Stimulated activated CD4-positive, alpha-beta T cell treated with anti-CD3 and anti-CD28 coated beads, TNF-alpha, amount 100 ng/mL, for 48 hours (primary cell): ENCODE measurements at places on chromosomes 13 and 19.

DNA sequence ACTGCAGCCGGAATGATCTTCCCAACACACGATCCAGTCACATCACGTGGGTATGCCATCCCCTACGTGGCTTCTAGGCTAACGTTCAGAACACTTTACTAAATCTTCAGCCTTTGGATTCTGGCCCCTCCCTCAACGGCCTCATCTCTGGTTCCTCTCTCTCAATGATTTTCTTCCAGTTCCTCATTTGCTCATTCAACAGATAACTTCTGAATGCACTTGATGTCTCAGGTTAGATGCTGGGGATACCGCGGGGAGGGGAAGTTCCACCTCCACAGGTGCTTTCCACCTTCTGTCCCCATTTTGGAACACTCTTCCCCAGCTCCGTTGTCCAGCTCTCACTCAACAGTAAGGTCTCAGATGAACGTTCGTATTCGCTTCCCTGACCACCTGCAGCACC, 66.1 kb downstream of the ATP7B start:
- no peak for DNase-seq

GRCh38 chr19:10036601-10037071, 23.4 kb downstream of the RDH8 start:
- no peak for DNase-seq

- DNase-seq: no peak
Measured at GRCh38 chr19:28843761-28844492, 369.0 kb downstream of the UQCRFS1 start.

- DNase-seq: no peak
Measured at GRCh38 chr19:49507803-49508494, 4.5 kb upstream of the FCGRT start.

GRCh38 chr13:38686577-38687245, at the start of gene FREM2:
Gene FREM2 (plus strand): TSS chr13:38687077. CDS start chr13:38687345, 268 bp downstream.
- no peak for DNase-seq

GRCh38 chr19:7562646-7563393, 27.3 kb downstream of the PNPLA6 start:
- DNase-seq: no peak

DNA sequence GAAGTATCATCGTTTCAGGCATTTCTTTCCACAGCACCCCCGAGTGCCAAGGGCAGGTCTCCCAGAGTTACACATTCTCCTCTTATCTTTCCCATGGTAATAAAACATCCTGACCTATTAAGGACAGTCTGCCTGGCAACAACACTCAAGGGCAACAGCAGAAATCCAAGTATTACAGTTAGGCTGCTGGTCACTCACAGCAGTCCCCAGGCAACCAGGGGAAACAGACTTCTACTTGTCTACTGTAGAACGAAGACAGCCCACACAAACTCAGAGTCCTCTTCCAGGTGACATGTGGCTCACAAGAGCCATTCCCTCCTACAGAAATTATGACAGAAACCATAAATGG, 24.3 kb downstream of the RCBTB1 start:
- DNase-seq: no peak

- no peak for DNase-seq
Measured at GRCh38 chr19:38517321-38517720, 83.8 kb downstream of the RYR1 start.

- no peak for DNase-seq
Measured at GRCh38 chr13:28494778-28495537, at the start of gene FLT1. Gene FLT1 (minus strand): TSS chr13:28495128. CDS start chr13:28494843, 285 bp downstream.

- no peak for DNase-seq
Measured at GRCh38 chr19:30000862-30001261, 58.8 kb downstream of the URI1 start.

DNA sequence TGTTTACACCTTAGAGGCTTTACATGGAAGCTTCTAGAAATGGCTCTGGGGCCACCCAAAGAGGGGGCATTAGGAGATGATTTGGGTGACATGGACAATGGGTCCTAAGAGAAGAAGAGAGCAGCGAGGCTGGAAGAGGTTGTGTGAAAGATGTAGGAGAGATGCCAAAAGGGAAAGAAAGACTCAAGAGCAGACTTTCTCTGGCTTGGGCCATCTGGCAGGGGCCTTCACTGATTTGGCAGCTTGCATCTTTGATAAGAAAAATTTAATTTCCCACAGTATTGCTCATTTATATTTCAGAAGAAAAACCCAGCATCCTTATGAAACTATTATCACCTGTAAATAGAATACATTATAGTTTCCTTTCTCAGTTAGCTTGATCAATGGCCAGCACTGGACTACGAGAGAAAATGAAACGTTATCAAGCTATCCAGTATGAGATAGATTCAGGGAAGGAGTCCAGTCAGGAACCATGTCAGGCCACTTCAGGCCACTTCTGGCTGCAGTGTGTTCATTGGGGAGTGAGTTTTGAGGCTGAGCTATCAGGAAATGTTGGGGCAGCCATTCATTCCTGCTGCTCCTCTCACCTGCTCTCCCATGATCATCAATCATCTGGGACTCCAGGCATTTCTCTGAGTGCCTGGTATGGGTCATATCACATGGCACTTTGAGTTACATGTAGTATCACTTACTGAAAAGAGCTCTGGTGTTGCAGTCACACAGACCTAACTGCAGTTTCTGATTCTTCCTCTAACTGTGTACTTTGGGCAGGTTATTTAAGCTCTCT, 10.3 kb downstream of the SCEL start:
- DNase-seq: no peak

DNA sequence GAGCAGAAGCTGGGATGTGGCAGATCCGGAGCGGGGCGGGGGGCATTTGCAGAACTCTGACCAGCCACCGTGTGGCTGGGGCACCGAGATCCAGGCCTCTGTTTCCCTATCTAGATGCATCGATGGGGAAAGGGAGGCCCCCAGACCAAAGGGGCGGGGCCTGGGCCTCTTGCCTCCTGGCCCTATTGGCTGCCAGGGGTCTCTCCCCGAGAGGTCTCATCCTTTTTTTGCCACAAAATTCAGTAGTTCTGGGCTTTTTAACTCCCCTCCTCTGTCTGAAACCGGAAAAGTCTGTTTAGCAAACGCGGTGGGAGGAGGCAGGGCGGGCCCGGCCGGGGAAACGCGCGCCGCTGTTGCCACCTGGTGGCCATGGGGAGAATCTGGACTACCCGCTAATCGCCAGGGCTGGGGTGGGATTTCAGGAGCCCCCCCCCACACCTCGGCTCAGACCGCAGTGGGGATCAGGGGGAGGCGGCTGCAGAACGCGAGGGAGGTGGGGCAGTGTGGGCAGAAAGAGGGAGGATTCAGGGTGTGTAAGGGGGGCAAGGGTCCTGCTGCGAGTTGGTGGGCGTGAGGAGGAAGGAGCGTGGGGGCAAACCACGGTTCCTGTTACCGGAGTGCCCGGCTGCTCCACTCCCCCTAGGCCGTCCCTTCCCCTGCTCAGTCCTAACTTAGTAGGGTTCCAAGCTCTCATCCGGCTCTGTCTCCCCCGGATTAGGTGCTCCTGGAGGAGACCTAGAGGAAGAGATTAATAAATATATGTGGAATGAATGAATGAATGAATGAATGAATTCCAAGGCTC, 28.3 kb downstream of the IL12RB1 start:
- DNase-seq: peak; percentile 79

DNA sequence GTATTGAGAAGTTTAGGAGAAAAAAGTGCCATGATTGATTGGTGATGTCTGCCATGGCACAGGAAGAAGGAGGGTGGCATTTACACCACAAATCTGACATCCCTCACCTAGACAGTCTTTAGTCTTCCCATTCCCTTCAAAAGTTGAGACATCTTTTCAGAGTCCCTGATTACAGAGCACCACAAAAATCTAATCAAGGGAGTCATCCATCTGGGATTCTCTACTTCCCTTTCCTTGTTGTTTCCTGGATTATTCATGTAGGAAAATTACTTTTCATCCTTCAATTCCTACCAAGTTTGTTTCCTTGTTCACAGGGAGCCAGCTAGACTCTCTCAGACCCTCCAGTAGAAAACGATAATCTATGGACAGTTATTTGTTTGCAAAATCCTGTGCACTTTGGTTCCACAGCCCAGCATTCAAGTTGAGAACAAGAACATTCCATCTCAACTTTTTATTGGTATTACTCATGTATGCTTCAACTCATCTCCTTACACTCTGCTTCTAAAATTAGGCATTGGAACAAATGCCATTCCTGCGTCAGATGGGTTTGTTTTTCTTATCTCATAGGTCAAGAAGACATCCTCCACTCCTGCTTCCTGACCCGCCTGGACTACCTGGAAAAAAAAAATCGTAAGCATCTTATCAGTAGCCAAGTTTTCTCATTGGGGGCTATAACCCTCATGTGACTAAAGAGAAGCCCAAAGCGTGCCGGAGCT, 259.9 kb downstream of the FOXO1 start:
- DNase-seq: no peak

- DNase-seq: no peak
Measured at GRCh38 chr13:43293008-43293407, 269.6 kb downstream of the DNAJC15 start.

- peak; percentile 62 for DNase-seq
Measured at GRCh38 chr19:3047496-3048189, 14.7 kb downstream of the TLE5 start.

DNA sequence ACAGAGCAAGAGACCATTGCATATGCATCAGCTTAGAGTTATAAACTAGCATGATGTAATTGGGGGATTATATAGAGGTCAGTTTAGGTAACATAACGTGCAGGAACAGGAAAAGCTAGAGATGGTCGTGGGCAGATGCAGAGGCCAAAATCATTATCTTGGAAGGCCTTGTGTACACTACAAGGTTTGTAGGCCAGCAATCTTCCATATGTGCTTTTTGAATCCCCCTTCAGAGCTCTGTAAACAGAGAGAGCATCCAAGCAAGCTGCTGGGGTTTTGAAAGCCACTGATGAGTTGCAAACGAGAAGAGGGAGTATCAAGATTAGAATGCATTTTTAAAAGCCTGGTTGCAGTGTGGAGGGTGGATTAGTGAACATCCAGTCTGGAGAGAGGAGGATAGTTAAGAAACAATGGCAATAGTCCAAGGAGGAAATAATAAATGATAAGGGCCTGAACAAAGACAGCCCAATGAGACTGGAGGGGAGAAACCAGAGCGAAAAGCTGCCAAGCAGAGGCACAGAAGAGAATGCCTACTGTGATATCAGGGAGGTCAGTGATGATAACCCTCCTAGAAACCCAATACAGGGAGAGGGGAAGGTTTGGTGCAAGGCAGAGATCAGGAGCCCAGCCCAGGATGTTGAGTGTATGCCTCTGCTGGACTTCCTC, 109.6 kb downstream of the ZAR1L start:
- no peak for DNase-seq

- DNase-seq: no peak
Measured at GRCh38 chr19:23698711-23699520, 11.9 kb upstream of the ZNF675 start.

DNA sequence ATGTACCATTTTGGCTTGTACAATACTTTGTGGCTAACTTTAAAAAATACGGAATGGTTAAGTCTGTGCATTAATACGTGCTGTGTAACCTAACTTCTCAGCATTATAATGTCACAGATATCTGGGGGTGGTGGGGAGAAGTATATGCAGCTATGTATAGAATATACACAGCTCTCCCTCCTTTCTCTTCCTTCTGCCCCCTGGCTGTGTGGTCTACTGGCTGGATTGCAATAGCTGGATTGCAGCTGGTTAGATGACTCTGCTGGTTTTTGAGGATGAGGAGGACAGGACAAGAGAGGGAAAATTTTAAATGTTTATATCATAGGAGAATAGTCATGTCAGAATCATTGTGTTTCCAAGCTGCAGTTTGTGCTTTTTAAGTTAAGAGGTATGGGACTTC, 9.7 kb downstream of the RNASEH2B start:
- DNase-seq: no peak

DNA sequence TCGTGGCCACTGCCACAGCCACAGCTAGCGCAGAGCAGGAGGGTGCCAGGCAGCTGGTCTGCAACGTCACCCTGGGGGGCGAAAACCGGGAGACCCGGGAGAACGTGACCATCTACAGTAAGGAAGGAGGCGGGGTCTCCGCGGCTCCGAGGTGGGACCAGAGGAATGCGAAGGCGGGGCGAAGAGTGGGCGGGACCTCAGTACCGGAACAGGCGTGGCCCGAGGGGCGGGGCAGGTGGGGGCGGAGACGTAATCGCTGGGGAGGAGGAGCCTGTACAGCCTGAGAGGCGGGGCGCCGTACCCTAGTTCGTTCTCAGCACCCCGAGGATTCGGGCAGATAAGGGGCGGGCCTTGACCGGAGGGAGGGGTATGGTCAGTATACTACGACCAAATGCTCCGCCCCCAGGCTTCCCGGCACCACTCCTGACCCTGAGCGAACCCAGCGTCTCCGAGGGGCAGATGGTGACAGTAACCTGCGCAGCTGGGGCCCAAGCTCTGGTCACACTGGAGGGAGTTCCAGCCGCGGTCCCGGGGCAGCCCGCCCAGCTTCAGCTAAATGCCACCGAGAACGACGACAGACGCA, 2.5 kb downstream of the ICAM5 start:
- DNase-seq: peak; percentile 82

GRCh38 chr19:4730740-4731171, 7.1 kb upstream of the DPP9 start:
- DNase-seq: peak; percentile 42

GRCh38 chr19:30208436-30209060, 163.6 kb upstream of the ZNF536 start:
- no peak for DNase-seq

DNA sequence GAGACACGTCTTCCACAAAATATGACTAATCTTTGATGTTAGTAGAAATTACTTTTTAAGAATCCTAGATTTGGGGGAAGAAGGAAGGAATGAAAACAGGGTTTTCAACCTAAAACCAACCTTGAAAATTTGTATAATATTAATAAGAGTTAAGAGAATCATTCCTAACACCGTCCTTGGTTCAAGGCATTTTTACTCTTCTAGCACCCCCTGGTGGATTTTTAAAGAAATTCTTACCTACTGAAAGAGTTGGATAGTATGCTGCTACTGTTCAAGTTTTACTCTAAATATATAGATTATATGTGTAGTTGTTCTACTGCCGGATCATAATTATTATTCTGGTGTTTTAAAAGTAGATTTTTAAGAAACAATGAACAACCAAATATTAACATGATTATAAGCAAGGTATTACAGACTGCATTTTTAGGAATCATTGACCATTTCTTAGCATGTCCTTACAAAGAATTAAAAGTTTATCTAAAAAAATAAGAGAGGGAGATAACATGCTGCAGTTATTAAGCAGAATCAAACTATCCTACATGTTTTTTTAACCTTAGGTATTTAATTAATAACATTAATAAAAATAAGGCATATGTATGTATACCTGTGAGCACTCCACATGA, 7.4 kb upstream of the SLITRK6 start:
- no peak for DNase-seq

DNA sequence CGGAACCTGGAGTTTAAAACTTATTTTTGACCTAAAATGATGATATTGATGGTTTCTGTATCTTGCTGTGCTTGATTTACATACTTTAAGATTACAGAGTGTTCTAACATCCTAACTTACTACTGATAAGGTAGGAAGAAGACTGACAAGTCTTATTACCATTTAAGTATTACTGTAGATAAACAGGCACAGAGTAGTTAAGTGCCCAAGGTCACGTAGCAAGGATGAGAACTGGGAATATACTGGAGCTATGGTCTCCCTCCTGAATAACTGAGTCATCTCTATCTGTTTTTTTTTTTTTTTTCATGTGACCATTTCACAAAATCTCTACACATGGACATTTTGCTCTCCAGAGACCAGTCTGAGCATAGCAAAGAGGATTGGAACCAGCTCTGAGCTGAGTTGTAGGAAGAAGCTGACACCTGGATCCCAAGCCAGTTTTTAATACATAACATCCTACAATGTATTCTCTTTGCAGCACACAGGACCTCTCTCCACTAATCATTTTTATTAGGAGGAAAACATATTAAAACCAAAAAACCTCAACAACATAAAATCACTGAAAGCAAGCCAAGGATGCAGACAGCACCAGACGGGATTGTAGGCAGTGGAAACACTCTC, 173.5 kb downstream of the DNAJC15 start:
- no peak for DNase-seq

GRCh38 chr19:13024951-13025697, 29.8 kb downstream of the NFIX start:
- DNase-seq: no peak
